Activated T-cell treated with anti-CD3 and anti-CD28 coated beads, Interleukin-2, amount 50 U/mL, for 72 hours (primary cell): ENCODE measurements at places on chromosomes 5 and 9.

DNA sequence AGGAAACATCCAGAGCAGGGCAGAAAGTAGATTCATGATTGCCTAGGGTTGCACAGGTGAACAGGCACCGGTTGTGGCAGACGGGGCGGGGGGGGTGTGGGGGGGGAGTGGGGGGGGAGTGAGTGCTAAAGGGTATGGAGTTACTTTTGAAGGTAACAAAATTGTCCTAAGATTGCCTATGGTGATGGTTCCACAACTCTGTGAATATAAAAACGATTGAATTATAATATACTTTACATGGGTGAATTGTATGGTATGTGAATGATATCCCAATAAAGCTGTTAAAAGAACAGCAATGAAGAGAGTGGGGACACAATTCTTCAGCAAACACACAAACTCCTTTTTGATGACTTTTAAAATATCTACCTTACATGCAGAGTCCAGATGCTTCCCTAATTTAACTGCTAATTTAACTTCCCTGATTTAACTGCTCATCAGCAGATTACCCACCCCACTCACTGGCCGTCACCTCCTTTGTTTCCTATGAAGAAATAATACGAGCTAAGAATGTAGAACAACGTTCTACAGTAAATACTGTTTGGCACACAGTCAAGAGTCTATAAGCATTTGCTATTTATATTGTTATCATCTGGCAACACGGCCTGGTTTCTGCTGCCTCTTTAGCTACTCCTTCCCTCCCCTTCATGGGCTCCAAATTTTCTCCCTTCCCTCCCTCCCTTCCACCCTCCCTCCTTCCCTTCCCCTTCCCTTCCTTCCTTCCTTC, 83.5 kb downstream of the PTCH1 start:
- no peak for DNase-seq

- no peak for DNase-seq
Observed at GRCh38 chr9:98925956-98926355, 17.8 kb upstream of the COL15A1 start.

DNA sequence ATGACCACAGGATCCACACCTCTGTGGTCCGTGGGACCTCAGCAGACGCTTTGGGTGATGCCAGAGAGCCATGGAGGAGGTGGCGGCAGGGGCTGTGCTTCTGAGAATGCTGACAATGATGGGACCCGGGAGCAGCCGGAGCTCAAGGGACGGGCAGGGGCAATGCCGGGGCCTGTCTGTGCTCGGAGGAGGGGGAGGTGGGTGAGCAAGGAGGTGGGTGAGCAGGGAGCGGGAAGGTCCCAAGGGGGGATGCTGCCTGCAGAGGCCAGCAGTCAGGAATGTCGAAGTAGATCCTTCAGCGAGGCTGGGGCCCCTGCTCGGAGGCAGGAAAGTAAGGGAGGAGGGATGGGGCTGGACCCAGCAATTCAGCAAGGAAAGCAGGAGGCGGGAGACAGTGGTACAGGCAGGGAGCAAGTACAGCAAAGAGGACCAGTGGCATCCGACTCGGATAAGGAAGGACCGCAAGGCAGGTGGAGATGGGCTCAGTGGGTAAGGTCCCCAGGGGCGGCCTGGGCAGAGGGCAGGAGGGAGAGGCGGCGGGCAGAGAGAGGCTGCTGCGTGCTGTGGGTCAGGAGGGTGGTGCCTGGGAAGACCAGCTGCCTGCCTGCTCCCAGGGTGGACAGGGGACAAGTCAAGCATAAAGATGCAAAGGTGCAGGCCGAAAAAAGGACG, 49.0 kb downstream of the ADAMTS2 start:
- no peak for DNase-seq

DNA sequence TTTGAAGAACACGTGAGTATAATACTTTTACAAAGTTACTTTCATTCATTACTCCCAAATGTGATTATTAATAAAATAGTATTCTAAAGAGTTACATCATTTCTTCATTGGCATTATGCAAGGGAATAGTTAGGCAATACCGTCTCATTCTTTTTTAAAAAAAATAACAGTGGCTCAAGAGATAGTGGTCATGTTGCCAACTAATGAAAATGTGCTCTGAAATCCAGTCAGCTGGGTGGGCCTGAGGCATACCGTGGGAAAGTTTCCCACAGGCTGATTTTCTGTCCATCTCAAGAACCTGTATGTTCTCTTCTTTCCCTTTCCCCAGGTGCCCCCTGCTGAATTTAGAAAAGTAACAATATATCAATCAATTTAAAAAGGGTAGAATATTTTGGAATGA, 40.8 kb upstream of the ROPN1L start:
- no peak for DNase-seq

GRCh38 chr5:78526049-78526525, 122.5 kb downstream of the LHFPL2 start:
- DNase-seq, result no peak
